Fibroblast of skin of abdomen (primary cell): ENCODE measurements at places on chromosomes 12 and 14.

DNA sequence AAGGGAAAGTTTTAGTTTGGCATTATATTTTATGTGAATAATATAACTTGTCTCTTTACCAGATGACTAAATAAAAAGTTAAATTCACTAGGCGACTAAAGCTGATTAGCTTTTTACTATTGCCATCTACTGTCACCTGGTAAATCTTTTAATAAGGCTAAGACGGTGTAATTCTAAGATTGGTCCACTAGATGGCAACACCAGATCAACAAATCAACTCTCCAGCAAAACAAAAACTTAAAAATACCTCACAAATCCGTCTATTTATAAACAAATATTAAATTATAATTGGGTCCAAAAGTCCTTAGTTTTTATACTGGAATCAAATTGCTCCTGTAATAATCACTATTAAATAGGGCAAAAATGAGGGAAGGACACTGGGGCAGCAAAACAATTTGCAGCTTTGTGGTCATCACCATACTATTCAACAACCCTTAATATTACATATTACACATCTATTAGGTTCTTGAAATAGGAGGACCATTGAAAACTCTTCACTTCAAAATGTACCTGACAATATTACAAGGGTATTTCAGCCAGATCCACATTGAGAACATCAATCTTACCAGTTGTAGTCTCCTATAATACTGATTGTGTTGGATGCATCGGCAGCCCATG lies 47.9 kb downstream of the GALC start:
- peak; percentile 27 for DNase-seq

- no peak for DNase-seq
These were observed 465.8 kb upstream of the SYT1 start for GRCh38 chr12:78398750-78399149.

DNA sequence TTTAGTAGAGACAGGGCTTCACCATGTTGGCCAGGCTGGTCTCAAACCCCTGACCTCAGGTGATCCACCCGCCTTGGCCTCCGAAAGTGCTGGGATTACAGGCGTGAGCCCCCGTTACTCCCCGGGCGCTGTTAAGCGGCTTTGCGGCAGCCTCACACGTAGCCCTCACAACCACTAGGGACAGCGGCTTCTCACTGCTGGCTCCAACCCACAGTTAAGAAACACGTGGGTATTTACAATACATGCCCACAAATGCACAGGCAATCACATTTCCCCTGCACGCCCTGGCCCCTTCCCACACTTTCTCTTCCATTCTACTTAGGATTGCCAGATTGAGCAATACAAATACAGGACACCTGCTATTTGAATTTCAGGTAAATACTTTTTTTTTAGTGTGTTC lies 37.0 kb upstream of the EIF5 start:
- DNase-seq: no peak

GRCh38 chr12:65725376-65725775 lies 98.9 kb upstream of the HMGA2 start:
- DNase-seq: peak; percentile 70

DNA sequence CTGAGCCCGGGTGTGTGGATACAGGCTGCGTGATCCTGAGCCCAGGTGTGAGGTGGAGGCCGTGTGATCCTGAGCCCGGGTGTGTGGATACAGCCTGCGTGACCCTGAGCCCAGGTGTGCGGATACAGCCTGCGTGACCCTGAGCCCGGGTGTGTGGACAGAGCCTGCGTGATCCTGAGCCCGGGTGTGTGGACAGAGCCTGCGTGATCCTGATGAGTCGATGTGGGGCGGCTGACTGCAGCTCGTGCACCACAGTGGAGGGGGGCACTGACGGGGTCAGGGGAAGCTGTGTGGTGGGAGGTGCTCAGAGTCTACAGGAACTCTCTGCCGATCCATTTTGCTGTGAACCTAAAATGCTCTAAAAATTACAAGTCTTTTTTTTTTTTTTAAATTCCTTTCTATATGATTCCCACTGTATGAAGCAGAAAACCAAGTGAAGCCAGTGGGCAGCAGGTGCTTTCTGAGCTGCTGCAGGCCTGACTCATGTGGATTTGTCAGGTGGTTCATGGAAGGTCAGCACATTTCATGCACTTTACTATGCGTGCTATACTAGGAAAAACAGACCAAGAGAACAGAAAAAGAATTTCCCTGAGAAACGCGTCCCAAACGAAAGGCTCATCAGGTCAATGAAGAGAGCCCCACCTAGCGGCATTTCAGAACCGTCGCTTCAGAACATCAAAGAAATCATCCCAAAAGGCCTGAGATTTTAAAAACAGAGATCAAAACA lies 19.3 kb downstream of the BRF1 start:
- peak; percentile 64 for DNase-seq

DNA sequence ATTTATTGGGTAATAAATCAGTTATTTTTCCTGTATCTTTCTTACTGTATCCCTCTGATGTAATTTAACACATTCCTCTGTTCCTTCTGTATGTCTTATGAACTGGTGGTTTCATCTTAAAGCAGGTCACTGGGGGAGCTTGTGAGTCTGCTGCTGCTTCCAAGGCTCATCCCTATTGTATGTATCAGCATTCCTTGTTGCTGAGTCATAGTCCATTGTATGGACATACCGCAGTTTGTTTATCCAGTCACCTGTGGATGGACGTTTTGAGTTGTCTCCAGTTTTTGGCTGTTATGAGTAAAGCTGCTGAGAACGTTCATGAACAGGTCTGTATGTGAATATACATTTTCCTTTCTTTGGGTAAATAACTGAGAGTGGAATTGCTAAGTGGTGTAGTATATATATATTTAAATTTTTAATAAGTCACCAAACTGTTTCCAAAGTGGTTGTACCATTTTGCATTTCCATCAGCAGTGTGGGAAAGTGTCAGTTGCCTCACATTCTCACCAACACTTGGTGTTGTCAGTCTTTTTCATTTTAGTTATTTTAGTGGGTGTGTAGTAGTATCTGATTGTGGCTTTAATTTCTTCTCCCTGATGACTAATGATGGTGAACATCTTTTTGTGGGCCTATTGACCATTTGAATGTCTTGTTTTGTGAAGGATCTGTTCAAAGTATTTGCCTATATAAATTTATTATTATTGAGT lies 82.7 kb downstream of the BEGAIN start:
- peak; percentile 6 for DNase-seq

DNA sequence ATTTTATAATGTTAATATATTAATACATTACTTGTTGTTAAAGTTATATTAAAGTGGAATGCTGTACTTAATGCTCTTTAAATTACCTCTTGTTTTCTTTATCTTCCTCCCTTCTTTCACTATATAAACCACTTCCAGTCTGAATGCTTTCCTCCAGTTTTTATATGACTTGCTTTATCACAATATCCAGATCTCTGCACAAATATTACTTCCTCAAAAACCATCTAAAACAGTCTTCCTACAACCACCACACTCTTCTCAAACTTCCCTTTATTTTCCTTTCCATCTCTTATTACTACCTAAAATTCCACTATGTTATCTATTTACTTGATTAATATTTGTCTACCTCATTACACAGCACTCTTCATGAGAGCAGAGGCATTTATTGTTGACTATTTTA lies 956.6 kb downstream of the LRFN5 start:
- DNase-seq: no peak

GRCh38 chr12:44287545-44287944 lies 451.7 kb downstream of the TMEM117 start:
- DNase-seq: peak; percentile 48

DNA sequence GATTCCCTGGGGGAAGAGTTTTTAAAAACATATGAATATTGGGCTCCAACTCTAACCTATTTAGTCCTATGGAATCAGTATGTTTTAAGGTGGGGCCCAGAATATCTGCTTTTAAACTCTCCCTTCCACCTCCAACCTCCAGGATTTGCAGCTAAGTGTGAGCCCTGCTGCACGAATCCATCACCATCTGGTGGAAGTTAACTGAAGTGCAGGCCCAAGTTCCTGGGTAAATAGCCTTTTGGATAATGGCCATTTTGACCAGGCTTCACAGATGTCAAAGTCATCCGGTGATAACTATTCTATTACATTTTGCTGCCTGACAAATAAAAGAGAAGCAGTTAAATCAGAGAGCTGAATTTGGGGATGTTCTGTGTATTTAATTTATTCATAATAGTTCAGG lies 58.1 kb upstream of the RMST start:
- DNase-seq: peak; percentile 3

GRCh38 chr14:102717276-102717675 lies 60.0 kb upstream of the TRAF3 start:
- peak; percentile 14 for DNase-seq

- DNase-seq: no peak
These were observed 1.7 kb upstream of the NUAK1 start for GRCh38 chr12:106140223-106140986.

DNA sequence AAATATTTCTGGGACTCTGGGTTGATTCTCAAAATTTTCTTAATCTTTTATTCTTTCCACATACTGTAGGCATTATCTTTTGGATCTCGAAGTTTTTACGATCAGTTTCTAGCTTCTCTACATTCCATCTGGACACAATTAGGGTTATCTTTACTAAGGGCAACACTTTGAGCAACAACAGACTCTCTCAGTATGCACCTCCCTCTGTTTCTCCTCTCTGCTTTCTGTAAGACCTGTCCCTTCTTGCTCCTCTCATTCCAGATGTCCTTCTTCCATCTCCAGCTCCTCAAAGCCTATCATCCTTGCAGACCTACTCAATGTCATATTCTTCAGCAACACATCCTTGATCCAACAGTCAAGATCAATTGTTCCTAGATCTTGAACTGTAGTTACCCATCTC lies 457.0 kb downstream of the SLC6A15 start:
- no peak for DNase-seq

- no peak for DNase-seq
These were observed 251.5 kb upstream of the DCN start for GRCh38 chr12:91434081-91434480.

GRCh38 chr12:89733579-89734201 lies 25.1 kb upstream of the ATP2B1 start:
- peak; percentile 98 for DNase-seq

- peak; percentile 96 for DNase-seq
These were observed 400.5 kb downstream of the ADAMTS20 start for GRCh38 chr12:43151441-43151981.

- no peak for DNase-seq
These were observed 44.4 kb downstream of the UBE3B start for GRCh38 chr12:109521831-109522230.

GRCh38 chr14:97359341-97359740 lies 562.2 kb downstream of the VRK1 start:
- no peak for DNase-seq

GRCh38 chr12:72219937-72220336 lies 52.2 kb upstream of the TRHDE start:
- peak; percentile 13 for DNase-seq

GRCh38 chr14:56731187-56731586 lies 79.1 kb downstream of the OTX2 start:
- DNase-seq: no peak

- no peak for DNase-seq
These were observed 32.2 kb upstream of the BICD1 start for GRCh38 chr12:32074432-32074831.
